ENCODE measurements at places on chromosomes 5 and 9. TPM values are rescaled to one million over a fixed set of nuclear protein-coding genes. Genes with fewer than 3 reads are reported as not detected.

- no peak for DNase-seq
Observed at GRCh38 chr5:89127191-89127590, 244.2 kb upstream of the MEF2C start.

- DNase-seq = no peak
Observed at GRCh38 chr9:113738496-113738892, 137.6 kb upstream of the ZNF618 start.

DNA sequence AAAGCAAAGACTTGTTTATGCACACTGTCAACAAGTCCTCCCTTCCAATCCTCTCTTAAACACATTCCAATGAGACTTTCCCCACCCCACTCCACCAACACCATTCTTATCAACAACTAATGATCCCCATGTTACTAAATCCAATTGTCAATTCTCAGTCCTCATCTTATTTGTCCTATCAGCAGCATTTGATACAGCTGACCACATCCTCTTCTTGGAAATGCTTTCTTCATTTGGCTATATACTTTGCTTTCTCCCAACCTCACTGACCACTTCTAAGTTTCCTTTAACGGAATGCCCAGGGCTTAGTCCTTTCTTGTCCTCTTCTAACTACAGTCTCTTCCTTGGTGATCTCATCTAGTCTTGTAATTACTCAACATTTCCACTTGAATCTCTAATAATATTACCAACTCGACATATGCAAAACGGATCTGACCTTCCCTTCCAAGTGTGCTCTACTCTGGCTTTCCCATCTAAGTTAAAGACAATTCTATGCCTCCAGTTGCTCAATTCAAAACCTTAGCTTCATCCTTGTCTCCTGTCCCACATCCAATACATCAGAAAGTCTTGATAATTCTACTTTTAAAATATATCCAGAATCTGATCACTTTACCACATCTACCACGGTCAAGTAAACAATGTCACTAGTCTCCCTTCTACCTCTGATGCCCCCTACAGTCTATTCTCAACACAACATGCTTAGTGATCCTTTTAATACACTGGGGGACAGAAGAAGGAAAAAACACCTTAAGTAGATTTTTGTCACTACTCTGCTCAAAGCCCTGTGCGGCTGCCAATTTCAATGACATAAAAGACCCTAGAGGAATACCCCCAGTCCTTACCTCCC lies 25.5 kb downstream of the AGTPBP1 start:
- no peak for DNase-seq

DNA sequence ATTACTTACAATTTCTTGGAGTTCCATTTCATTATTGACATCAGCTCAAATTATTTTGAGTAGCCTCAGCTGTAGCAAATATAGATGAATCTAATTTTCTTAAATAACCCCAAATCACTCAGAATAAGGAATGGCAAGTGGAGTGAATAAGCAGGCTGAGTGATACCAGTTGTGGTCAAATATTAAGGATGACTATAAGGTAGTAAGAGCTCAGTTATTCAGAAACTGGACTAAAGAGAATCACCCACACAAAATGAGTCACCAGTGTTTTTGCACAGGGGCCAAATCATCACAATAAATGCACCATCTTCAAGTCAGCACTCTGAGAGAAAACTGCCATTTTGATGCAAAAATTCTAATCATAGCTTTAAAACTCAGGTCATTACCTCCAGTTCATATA lies 128.9 kb upstream of the TARS1 start:
- no peak for DNase-seq

- DNase-seq = no peak
Observed at GRCh38 chr9:136965771-136966484, 11.4 kb upstream of the PTGDS start.

- DNase-seq = no peak
Observed at GRCh38 chr9:82334286-82334685, 345.7 kb downstream of the SPATA31D1 start.

DNA sequence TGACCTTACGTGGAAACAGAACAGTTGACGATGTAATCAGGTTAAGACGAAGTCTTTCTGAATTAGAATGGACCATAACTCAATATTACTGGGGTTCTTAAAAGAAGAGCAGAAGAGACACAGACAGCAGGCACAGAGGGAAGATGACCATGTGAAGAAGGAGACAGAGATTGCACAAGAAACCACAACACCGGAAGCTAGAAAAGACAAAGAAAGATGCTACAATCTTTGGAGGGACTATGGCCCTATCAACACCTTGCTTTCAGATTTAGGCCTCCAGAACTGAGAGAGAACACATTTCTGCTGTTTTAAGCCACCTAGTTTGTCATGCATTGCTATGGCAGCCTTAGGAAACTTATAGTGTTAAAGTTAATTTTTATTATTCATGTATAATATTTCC lies 27.1 kb downstream of the CDH9 start:
- DNase-seq = no peak

DNA sequence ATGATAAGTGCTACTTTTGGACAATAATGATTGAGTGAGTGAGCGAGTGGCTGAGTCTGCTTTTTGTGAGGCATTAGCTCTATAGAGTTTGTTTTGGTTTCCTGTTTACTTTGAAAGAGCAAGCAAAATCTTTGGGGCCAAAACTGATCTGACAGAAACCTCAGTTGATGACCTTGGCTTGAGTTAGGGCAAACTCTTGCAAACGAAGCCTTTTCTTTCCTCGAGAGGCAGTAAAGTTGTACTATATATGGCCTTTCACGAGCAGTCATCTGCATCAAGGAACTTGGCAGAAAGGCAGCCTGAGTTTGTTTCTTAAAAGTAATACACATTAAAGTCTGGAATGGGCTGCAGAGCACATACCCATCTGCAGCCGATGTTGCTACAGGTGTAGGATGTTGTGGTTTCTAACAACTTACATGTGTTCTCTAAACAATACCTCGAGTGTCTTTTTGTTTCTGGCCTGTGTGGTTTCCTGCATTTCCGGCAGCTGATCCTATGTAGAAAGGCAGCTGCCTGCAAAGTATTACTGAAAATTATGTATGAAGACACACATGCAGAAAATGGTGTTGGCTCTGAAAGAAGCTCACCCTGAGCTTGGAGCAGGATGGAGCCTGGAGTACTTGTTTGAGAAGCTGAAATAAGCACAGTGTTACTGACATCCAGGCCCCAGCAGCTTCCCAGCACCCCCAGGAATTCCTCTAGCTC lies 60.8 kb downstream of the FOXD1 start:
- DNase-seq = no peak

DNA sequence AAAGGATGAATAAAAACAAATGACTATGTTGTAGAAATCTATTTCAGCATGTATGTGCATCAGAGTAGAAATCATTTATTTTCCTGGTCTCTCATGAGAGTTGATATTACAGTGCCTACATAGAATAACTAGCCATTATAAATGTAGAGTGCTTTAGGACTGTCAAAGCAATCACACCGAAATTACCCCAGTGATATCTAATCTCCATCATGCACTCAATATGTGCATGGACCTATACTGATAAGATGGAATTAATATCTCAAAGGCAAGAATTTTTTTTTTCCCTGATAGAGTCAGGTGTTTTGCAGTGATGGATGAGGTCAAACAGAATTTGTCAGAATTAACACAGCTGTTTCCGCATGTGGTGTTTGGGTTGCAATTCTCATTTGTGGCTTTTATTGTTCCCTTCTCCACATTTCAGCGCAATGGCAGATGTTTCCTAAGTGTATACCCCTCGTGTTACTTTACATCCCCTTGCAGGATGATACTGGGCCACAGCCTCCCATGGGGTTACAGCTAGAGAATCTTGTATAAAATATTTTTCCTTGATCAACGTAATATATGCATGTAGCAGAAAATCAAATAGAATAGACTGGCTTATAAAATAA lies 298.8 kb downstream of the RASEF start:
- no peak for DNase-seq

- peak; percentile 28 for DNase-seq
Observed at GRCh38 chr9:9392755-9393154, 1220.0 kb downstream of the PTPRD start.

DNA sequence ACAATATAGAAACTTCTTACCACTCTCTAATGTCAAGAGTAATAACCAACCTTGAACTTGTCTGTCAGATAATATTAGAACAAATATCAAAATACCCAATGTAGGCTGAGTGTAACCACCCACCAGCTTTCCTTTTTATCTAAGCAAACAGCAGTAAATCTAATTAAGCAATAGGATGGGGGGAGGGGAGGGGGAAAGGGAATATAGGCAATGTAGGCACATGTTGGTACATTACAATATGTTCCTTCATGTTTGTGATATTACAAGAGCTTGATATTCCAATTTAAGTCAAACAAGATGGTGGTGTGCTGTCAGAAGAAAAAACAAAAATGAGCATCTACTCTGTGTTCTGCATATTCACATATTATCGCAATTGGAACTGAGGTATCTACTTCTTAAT lies 158.2 kb downstream of the DENND1A start:
- no peak for DNase-seq

- no peak for DNase-seq
Observed at GRCh38 chr5:61167382-61167781, 5.1 kb upstream of the SMIM15 start.

GRCh38 chr5:3535414-3536211 lies 60.0 kb upstream of the IRX1 start:
- DNase-seq = no peak

- no peak for DNase-seq
Observed at GRCh38 chr5:138096363-138096762, 12.5 kb downstream of the WNT8A start.

DNA sequence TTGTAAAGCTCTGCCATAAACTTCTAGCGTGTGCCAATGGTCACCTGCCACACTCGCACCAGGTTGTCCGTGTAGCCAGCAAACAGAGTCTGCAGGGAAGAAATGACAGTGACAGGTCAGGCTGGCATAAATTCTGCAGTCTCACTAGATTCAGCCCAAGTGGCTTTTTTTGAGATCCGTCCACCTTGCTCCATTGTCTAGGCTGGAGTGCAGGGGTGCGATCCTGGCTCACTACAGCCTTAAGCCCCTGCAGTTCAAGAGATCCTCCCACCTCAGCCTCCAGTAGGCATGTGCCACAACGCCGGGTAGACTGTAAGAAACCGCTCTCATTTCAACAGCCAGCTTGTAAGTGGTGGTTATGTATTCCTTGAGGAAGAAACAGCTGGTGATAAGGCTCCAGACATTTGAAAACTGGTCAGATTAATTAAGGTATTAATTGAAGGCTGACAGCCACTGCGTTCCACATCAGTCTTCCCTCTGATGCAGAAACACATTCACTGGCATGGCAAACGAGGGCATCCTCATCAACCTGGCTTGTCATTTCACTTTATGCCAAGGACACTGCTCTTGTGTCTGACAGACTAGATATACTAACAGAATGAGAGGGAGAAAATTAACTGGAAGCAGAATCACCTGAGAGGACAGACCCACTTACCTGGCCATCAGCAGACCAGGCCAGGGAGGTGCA lies 6.6 kb downstream of the RACK1 start:
- DNase-seq = no peak

GRCh38 chr5:79521156-79521555 lies 7.2 kb upstream of the HOMER1 start:
- no peak for DNase-seq

DNA sequence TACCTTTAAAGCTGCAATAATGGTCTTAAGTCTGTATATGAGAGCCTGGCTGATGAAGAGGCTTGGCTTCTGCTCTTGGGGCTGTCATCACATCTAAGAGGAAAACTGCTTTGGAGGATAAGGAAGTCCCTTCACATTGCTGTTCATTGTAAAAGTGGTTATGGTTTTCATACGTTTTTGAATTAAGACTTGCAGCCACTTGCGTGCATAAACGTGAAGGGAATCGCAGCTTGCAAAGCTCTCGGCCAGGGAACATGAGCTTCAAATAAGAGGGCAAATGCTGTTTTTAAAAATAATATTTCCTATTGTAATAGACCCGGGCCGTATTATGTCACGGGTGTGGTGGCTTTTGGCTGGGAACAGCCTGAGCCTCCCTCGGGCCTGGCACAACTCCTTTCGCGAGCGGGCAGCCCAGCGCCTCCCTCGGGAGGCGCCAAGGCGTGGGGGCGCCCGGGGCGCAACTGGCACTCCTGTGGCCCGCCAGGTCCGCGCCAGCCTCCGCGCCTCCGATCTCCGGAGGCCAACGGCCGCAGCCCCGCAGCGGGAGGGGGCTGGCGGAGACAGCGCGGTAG lies 538 bp upstream of the ARHGEF28 start:
- DNase-seq = no peak

DNA sequence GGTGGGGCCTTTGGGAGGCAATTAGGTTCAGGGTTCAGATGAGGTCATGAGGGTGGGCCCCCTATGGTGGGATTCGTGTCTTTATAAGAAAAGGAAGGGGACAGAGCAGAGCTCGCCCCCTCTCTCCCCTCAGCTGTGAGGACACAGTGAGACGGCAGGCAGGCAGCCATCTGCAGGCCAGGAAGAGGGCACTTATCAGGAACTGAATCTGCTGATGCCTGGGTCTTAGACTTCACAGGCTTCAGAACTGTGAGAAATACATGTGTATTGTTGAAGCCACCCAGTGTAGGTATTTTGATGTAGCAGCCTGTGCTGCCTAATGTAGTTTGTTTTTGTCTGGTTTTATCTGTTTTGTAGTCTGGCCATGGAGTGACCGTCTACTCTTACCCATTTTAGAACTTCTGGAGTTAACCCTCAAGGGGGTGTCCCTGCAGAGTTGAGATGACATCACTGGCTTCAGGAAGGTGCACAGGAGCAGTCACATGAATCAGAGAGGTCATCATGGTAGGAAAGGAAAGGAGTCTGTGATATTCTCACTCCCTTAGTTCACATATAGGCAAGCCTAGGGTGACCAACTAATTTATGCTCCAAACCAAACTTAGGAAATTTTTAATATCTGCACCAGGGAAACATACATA lies 71.0 kb downstream of the LRRC70 start:
- DNase-seq = no peak

- no peak for DNase-seq
Observed at GRCh38 chr5:101103874-101104273, 200.8 kb upstream of the ST8SIA4 start.

DNA sequence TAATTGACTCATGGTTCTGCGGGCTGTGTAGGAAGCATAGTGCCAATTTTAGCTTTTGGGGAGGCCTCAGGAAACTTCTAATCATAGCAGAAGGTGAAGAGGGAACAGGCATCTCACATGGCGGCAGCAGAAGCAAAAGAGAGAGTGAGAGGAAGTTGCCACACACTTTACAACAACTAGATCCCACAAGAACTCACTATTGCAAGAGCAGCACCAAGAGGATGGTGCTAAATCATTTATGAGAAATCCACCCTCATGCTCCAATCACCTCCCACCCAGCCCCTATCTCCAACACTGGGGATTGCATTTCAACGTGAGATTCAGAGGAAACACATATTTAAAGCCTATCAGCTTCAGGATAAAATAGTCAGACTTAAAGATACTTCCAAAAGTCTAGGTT lies 36.1 kb upstream of the LPAR1 start:
- DNase-seq = no peak

SEC16A gene
- total RNA-seq = 66.2 TPM

ADCY2 gene
- 1.9 TPM for total RNA-seq

SLC23A1 gene
- 5.0 TPM for total RNA-seq

CKS2 gene
- 42.4 TPM for total RNA-seq

GARNL3 gene
- 5.1 TPM for total RNA-seq

GOLM1 gene
- 393 TPM for total RNA-seq

EPB41L4A gene
- 18.0 TPM for total RNA-seq

C7 gene
- 14.7 TPM for total RNA-seq

Measured in colonic mucosa (tissue), 4 donors.